Mucosa of descending colon (tissue), 3 donors: ENCODE measurements at places on chromosomes 2 and 18.

- peak; percentile 62 for DNase-seq
Observed at GRCh38 chr2:33395655-33396249, 80.7 kb upstream of the RASGRP3 start.

- DNase-seq: no peak
Observed at GRCh38 chr18:37572736-37573135, 7.1 kb upstream of the CELF4 start.

DNA sequence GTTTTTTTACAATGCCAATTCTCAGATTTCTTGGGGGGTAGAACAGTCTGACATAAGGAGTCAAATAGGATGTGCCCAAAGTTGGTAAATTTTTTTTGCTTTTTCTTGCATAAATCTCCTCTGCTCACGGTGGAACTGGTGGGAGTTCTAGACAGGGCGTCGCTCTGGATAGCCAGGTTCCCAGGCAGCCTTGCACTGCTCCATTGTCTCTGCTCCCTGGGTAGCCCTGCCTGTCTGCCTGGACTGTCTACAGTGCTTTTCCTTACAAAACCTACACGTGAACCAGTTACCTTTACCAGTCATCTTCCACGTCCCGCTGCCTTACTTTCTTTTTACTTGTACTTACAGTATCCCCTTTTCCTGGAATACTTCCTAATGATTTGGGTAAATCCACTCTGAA, 117.1 kb downstream of the ZNF407 start:
- no peak for DNase-seq

GRCh38 chr2:163182764-163183354, 344.3 kb upstream of the KCNH7 start:
- no peak for DNase-seq

GRCh38 chr2:58432491-58433170, 191.5 kb upstream of the FANCL start:
- DNase-seq: peak; percentile 27

GRCh38 chr2:96195410-96196066, 13.1 kb downstream of the STARD7 start:
- peak; percentile 59 for DNase-seq

DNA sequence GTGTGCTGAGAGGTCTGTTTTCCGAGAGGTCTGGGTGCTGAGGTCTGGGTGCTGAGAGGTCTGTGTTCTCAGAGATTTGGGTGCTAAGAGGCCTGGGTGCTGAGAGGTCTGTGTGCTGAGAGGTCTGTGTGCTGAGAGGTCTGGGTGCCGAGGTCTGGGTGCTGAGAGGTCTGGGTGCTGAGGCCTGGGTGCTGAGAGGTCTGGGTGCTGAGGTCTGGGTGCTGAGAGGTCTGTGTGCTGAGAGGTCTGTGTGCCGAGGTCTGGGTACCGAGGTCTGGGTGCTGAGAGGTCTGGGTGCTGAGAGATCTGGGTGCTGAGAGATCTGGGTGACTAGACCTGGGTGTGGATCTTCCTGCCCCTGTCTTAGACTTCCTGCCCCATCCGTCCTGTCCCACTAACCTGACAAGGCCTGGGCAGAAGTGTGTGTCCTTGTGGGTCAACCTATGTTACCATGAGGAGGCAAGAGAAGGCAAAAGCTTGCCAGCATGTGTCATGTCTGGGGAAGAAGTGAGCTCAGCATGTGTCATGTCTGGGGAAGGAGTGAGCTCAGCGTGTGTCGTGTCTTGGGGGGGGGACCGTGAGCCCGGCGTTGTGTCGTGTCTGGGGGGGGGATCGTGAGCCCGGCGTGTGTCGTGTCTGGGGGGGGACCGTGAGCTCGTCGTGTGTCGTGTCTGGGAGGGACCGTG, 69.3 kb downstream of the KCNG2 start:
- DNase-seq: no peak

GRCh38 chr18:3094338-3094684, 81.4 kb upstream of the LPIN2 start:
- DNase-seq: no peak

DNA sequence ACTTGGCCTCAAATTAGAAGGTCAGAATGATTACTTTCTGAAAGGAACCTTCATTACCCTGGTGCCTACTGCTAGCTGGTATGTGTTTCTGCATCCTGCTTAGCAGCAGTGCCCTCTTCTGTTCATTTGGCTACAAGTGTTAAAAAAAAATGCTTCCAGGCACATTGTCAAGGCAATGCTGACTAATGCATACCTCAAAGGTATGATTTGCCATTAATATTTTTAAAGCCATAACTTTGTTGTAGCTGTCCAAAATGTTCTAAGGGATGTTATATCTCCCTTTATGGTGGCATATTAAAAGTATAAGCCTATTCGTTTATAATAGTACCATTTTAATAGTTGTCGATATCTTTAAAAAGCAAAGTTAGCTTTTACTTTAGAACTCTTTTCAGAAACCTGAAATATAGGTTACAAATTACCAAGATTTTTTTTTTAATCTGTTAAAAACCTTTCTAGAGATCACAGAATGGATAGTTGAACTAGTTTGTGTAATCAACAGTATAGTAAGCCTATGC, 52.0 kb upstream of the FAM171B start:
- no peak for DNase-seq
